ENCODE measurements at places on chromosomes 12 and 14.

DNA sequence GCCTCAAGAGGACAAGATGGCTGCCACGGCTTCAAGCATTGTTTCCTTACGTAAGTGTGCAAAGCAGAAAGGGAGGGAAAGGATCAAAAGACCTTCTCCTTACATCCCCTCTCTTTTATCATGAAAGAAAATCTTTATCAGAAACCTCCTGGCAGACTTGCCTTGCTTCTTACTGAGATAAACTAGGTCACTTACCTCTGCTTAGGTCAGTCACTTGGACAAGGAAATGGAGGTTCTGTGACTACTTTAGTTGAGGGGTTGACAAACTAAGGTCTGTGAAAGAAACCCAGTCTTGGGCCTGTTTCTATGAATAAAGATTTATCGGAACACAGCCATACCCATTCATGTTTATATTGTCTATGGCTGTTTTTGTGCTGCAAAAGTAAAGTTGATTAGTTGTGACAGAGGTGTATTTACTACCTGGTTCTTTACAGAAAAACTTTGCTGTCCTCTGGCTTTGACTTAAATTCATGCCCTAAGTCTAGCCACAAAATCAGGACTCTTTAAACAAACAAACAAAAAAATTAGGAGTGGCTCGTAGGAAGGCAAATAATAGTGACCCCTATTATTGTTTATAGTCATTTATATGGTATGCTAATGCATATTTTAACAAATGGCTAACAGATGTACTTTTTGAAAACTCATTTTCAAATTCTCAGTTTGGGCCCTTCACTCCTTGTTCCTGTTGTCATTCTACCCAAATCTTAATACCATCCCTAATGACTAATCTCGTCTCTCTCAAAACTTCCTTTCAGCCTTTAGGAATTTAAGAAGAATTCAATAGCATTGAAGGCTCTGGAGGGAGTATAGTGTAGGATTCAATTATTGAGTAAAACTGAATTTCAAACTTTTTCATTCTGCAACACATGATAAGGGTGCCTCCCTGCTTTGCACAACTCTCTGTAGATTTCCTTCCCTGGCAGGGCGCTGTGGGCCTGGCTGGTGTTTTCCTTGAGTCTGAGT lies 42.0 kb upstream of the ATP2B1 start:
- no peak for DNase-seq

DNA sequence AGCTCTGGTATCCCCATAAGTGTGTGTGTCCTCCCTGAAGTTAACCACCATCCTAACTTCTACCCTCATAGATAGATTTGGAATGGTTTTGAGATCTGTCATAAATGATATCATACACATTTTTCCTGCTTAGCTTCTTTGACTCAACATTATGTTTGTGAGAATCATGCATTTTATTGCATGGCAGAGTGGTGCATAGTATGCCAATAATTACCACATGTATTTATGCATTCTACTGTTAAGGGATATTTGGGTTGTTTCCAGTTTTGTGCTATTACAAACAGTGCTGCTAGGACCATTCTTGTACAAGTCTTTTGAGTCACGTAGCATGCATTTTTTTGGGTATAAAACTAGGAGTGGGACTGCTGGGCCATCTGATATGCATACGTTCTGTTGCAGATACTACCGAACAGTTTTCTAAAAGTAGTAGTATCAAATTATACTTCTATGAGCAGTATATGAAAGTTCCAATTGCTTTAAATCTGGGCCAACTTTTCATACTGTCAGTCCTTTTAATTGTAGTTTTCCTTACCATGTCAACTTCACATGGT lies 13.4 kb downstream of the GRIP1 start:
- DNase-seq: no peak

GRCh38 chr14:50936882-50937281 lies 7.4 kb downstream of the PYGL start:
- DNase-seq: no peak

GRCh38 chr12:98332642-98333041 lies 182.7 kb upstream of the TMPO start:
- DNase-seq: no peak

DNA sequence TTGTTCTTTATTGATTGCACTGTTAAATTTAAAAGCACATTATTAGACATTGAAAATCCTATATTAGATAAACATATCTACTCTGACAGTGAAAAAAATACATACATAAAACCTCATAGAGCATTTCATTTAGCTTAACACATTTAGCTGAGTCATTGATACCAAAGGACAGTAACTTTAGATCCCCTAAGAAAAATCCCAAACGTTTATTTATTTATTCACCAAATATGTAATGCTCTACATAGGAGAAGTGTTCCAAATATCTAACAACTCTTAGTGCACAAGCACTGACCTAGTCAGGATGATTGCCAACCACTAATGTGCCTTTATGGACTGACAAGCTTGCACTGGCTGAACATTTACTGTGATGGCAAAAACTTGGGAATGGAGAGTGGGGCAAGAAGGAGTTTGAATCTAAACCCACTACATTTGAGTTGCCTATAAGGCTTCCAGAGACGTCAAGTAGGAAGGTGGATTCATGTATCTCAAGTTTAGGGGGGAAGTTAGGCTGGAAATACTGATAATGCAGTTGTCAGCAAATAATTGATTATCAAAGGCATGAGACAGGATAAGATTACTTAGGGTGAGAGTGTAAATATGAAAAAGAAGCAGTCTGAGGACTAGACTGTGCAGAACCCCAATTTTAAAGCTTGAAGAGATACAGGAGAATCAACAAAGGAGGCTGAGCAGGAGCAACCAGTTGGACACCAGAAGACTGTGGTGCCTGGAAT lies 156.4 kb downstream of the PLCZ1 start:
- DNase-seq: no peak

DNA sequence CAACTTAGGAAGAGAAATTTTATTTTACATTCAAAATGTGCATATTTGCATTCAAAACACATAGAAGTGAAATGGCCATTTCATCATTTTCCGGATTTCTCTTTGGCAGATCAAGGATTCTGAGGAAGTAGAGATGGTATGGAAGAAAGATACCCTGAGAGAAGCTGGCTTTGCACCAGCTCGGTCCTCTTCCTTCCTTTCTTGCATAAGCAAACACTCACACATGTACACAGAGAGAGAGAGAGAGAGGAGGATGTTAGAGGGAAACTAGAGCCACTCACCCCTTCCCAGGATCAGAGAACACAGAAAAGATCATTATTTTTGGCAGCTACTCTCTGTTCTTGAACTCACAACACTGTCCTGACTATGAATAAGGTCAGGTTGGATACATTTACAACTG lies 15.6 kb upstream of the PLEKHD1 start:
- no peak for DNase-seq

DNA sequence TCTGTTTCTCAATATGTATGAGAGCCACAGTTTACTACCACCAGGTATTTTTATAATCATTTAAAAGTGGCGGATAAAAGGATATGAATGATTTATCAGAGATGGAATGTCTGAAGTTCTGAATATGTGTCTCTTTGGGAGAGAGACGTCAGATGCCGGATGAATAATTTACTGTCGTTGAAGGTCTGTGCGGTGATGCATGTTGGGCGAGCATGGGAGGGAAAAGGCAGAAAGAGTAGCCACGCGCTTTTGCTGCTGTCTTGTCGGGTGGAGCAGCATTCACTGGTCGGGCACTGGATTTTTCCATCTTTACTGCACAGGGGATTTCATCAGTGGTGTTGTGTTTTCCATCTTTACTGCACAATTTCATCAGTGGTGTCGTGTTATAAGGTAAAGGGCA lies 65.6 kb downstream of the SYNE2 start:
- no peak for DNase-seq

DNA sequence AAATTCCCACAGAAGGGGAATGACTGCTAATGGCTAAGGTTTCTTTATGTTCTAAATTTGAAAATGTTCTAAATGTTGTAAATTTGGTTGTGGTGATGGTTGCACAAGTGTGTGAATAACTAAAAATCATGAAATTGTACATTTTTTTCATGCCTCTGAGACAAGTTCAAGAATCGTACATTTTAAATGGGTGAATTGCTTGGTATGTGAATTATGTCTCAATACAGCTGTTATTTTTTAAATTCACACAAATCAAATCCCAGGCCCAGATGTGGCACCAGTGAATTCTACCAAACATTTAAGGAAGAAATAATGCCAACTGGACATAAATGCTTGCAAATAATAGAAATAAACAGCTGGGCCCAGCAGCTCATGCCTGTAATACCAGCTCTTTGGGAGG lies 28.6 kb upstream of the RND1 start:
- DNase-seq: no peak

DNA sequence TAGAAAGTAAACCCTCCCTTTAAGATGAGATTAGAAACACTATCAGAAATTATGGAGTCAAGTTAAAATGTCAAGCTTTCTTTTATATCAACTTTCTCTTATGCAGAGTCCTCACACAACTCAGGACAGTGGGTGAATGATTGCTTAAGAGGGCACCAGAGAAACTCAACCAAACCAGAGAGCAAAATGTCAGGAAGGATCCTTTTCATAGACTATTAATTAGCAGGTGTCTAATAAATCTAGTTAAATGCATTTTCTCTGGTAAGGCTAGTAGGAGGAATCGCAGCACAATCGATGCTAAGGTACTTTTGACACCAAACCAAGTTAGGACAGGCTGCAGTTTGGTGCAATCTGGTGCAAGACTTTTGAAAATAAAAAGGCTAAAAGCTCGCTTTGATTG lies 614.7 kb upstream of the FOXG1 start:
- DNase-seq: no peak

DNA sequence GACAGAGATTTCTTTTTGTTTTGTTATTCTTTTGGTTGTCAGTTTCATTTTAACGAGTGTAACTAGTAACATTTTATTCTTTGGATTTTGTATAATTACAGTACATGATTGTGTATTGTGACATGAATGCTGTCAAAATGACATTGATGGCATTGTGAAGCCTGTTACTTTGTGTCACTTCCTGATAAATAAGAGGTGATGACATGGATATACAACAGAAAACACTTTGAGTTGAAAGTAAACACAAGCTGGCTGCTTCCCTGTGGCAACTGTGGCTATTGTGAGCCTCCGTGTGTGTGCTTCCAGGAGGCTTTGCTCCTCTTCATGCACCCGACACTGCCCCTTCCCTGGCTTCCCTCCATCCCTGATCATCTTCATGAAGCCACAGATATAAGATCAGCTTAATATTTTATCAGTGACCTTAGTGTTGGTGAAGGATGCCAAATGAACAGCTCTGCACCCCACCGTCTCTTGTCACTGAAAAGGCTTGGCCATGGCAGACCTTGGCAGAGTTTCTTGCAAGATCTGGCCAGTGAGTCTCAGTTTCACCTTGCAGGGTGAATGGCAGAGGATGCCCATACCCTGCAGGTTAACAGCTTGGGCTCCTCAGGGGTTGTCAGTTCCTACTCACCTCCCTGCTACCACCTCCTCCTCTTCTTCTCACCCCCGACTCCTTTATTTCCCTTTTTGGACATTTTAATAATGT lies 191.9 kb downstream of the EPS8 start:
- no peak for DNase-seq

DNA sequence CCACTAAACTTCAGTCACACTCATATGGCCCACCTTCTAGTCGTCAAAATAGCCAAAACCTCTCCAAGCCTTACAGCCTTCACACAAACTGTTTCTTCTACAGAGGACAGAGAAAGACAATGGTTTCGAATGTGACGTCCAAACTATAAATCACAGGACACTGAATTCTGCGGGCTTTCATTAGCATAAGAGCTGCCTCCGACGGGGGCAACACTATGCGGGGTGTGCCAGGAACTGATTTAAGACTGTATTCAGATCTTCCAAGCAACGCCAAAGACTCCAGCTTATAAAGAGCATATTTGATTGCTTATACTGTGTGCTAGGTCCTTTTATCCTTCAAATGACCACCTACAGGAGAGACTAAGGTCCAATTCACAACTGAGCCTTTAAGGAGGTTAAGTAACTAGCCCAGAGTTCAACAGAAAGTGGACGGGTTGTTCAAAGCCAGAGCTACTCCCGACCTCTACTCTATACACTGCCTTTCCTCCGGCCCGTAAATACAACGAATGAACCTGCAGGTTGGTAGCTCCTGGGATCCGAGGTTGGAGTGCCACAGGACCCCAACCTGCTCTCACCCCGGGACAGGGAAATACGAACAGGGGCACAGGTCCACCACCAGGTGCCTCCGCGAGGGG lies 575 bp downstream of the L2HGDH start:
- DNase-seq: no peak

DNA sequence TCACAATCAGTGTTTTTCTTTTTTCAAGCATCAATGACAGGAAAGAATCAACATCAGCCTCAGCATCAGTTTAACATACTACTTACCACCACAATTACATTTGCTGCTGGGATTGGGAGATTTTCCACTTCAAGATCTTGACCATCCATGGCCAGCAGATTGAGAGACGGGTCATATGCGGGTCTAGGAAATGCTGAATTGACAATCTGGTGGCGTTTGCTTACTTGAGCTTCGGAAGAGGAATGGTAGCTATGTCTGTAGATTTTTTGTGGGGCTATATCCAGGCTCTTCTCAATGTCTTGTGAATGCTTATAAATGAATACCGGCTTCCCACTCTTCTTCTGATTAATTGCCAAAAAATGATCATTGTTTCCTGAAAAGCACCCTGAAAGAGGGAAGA lies 27.9 kb downstream of the PTPRR start:
- DNase-seq: no peak

DNA sequence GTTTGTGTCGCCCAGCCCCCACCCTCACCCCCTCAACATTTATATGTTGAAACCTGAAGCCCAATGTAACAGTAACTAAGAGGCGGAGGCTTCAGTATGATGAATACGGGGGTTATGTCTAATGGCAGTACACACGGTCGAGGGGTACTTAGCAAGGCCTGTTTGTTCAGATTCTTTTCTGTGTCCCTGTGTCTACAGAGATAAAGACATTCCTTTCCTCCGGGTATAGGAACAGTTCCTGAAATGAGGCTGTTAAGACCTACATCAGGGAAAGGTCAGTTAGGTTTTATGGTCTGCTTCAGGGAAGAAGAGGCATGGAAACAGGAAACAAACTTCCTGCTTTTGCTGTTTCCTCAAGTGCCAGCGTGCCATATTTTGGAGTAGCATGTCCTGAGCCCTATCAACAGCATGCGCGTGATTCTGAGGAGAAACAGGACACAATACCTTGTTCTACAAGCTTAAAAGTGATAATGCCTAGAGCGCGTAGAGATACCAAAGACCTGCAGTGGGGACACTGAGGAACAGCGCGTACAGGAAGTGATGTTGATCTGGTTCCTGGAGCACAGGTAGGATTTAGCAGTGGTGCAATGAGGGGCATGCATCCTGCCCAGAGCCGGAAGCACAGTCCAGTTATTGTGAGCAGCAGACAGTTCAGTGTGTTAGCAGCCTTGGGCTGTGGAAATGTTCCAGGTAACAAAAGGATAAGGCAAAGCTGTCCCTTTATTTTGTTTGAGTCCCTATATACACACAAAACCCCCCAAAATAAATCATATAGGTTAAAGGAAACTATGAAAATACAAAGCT lies 47.2 kb downstream of the FGD4 start:
- no peak for DNase-seq

- DNase-seq: no peak
Observed at GRCh38 chr12:32471591-32472001, 72.2 kb downstream of the FGD4 start.

- no peak for DNase-seq
Observed at GRCh38 chr12:11543457-11544158, 105.9 kb upstream of the ETV6 start.

Measured in right forelimb (tissue), 1 donor.